ENCODE measurements at places on chromosomes 6 and 20.
A peak's percentile ranks its signal among the peaks of the same experiment; 100 is the strongest.

DNA sequence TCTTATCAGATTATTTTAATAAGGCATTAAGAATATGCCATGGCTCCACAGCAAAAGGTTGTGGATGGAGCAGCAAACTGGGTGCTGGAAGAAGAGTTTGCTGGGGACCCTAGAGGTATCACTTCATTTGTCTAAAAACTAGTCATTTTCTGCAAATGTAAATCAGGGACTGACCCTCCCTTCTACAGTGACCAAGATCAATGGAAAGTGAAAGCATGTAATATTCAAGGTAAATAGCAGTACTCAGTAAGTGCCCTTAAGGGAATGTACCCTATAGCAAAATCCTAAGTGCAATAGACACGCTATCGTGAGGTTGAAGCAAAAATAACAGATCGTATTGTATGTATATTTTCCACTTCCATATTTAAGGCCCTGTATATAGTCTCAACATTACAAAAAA lies 38.7 kb downstream of the TRDN start:
- no peak for DNase-seq

DNA sequence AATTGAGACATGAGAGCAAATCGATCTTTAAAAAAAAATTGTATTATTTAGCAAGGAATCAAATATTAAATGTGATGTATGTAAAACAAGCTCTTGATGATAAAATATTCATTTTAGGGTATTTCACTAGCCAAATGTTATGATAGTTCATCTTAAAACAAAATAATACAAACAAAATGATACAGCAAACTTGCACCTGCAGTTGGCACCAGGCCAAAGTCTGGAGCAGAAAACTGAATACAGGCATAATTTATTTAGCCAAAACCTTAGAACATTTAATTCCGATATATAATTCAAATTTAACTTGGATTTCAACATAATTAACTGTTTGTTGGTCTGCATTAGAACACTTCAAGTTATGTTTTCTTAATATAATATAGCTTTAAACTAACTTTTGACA lies 60.9 kb downstream of the EPHA7 start:
- DNase-seq, result no peak

DNA sequence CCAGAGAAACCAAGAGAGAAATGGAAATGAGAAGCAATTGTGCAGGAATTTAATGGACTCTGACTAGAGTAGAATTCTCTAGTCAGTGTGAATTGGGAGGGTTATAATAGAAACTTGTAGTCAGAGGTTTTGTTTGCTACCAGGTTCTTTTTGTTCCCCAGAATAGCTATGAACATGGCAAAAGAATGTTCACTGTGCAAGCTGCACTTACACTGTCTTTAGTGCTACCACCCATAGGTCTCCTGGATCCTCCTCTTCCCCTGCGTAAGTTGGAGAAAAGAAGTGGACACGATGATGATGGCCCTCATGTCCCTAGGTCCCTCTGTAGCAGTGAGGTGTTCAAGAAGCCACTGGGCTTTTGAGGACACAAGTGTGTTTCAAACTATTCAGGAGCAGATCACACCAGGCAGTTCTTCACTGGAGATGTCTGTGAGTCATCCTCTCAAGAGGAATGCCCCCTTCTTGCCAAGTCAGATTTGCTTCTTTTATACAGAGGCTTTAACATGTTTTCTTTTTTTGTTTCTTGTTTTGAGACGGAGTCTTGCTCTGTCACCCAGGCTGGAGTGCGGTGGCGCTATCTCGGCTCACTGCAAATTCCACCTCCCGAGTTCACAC lies 47.6 kb upstream of the SMIM8 start:
- no peak for DNase-seq

DNA sequence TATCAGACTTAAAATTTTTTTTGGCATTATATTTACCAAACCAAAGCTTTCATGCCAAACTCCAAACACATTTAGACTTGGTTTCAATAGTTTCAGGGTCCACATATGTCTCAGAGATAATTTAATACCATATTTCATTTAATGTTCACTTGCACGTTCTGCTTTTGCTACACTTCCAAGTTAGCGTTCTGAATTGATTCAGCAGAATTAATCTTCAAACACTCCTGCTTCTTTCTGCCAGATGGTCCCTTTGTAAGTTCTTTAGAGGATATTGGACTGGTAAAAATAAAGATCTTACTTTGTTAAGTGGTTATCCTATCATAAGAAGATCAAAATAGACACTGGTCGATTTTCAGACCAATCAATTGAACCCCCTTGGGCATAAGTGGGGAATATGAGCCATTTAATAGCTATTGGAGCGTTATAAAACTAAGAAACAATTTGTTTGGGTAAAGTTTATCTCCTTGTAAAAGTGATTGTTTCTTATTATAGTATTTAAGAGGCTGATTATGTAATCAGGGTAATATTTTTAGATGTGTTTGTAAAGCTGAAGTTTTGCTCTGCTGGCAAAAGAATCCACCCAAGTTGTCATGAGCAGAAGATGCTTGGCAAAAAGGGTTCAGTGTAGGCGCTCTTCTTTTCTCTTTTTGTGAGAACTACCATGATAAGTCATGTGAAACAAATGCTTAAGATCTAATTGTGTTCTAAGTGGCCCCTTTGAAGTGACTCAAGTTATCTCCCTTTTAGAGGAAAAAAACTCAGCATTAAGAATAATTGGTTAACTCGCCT lies 92.2 kb downstream of the MCHR2 start:
- no peak for DNase-seq

DNA sequence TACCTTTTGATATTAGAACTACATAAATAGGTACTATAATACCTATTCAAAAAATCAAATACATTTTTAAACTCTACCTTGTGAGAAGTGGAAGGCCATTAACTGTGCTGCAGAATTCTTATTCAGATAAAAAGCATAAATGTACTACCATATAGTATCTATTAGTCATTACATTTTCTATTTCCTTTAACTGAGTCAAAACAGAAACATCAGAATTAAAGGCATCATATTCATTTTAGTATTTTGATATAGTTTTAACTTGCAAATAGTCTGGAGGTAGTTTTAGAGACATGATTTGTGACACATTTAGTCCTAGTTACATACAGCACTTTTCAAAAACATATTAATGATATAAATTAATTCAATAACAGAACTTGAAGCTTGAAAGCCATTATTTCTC lies 39.9 kb upstream of the TAB2 start:
- DNase-seq, result no peak

GRCh38 chr6:32177788-32178546 lies at the start of gene RNF5:
Gene RNF5 (plus strand): TSS chr6:32178405. CDS start chr6:32178512, 107 bp downstream.
- DNase-seq, result peak; percentile 74

DNA sequence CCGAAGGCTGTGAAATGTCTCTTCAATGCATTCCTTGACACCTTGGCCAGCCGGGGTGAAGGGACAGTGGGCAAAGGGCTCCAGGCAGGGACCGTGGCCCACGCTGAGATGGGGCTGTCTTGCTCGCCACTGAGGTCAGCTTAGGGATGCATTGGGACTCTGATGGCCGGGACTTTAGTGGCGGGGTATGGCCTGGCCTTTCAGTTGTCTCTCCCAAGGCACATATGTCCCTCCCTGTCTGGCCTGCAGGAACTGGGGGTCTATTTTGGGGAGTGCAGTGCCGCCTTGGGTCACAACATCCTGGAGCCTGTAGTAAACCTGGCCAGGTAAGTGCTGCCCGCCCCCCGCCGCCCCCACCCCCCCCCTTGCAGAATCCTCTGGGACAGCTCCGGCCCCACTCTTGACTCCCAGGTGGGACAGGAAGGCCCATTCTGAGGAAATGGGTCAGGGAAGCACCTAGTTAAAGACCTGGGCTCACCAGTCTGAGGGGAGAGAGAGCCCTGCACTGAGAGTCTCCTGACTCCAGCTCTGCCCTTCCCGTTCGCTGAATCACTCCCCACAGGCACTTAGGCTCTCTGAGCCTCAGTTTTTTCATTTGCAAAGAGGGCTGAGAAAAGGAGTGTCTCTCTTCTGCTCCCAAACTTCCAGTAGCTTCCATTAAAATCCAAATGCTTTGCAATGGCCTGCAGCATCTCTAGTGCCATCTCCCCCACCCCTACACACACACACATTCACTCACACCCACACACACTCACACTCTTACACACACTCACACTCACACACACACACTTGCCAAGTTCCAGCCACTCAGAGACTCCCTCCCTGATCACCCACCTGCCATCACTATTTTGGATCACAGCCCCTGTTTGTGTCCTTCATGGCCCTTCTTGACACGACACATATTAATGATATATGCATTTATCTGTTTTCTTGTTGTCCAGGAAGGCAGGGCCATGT lies 33.1 kb downstream of the RAB44 start:
- no peak for DNase-seq

GRCh38 chr6:52984247-52984646 lies 10.8 kb downstream of the GSTA4 start:
- DNase-seq, result peak; percentile 31

DNA sequence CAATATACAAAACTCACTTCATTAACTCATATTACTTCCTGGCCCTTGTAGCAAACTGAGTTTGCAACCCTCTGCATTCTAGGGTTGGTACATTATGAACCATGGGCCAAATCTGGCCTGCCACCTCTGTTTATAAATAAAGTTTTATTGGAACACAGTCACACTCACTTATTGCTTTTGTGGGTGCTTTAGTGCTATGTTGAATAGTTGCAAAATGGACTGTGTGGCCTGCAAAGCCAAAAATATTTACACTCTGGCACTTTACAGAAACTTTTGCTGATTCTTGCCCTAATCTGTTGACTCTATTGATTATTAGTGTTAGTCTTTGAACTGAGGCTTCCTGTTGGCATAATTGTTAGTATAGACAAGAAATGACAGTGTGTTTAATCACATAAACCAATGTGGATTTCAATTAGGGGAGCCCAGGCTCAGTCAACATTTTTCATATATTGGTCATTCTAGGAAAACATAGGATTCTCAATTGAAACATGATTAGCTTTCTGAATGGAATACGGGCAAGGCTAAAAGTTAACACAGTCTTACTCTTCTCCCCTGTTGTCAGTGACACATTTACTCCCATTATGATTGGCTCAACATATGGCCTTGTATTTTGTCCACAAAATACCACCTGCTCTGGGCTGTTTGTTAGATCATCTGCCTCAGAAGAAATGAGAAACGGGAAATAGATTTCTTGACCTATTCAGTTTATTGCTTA lies 241.9 kb upstream of the ZFP64 start:
- DNase-seq, result no peak

DNA sequence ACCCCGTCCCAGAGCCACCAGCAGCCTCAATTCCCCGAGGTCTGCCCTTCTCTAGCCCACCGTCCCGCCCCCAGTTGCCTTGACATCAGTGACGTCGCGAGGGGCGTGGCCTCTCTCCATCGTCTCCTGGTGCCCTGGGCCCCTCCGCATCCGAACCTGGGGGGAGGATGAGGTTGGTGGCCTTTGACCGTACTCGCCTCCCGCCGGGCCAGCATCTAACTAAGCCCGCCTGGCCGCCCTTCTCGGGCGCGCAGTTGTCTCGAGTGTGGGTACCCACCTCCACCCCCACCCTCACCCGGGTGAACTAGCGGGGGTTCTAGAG lies 5.5 kb upstream of the ARMC12 start:
- DNase-seq, result peak; percentile 95

GRCh38 chr6:37783856-37784584 lies 35.5 kb upstream of the ZFAND3 start:
- no peak for DNase-seq

GRCh38 chr20:11453430-11453829 lies 464.3 kb upstream of the BTBD3 start:
- DNase-seq, result no peak

- DNase-seq, result no peak
Observed at GRCh38 chr6:6591778-6592465, 3.4 kb downstream of the LY86 start.

GRCh38 chr6:72595812-72596211 lies 26.1 kb upstream of the KCNQ5 start:
- no peak for DNase-seq

DNA sequence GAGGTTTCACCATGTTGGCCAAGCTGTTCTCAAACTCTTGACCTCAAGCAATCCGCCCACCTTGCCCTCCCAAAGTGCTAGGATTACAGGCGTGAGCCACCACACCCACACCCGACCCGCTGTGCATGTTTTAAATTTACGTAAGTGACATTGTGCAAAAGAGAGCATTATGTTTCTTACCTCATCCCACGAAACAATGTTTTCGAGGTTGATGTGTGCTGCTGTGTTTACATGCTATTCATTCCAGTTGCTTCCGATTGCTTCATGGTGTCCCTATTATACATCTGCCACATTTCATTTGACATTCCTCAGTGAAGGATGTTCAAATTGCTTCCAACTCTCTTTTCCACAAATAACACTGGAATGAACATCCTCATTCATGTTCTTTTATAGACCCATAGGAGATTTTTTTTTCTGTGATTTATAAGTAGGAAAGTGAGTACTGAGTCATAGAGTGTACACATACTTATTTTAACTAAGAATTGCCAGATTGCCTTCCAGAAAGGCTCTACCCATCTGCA lies 403.9 kb upstream of the JARID2 start:
- no peak for DNase-seq

GRCh38 chr6:20610636-20611370 lies 76.5 kb downstream of the CDKAL1 start:
- DNase-seq, result no peak

GRCh38 chr6:142567461-142567860 lies 265.7 kb downstream of the ADGRG6 start:
- DNase-seq, result no peak

DNA sequence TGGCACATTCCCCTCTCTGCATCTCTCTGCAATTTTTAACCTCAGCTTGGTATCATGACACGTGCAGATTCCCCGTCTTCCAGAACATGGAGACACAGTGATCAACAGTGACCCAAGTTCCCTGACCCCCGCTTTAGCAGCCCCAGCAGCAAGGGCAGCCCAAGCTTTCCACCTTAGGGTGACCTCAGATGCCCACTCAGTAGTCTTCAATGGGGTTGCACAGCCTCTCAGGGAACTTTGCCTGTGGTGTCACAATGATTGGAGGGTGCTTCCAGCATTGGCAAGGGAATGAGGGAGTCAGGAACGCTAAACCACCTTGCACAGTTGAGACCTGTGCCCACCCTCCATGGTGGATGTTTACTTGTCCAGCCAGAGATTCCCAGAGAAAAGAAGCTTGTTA lies 287.1 kb upstream of the CDH4 start:
- DNase-seq, result no peak
